PC-9 (cell line): ENCODE measurements at places on chromosomes 16 and 17.

- DNase-seq = no peak
These were observed 744 bp downstream of the JPH3 start for GRCh38 chr16:87602821-87603683.

DNA sequence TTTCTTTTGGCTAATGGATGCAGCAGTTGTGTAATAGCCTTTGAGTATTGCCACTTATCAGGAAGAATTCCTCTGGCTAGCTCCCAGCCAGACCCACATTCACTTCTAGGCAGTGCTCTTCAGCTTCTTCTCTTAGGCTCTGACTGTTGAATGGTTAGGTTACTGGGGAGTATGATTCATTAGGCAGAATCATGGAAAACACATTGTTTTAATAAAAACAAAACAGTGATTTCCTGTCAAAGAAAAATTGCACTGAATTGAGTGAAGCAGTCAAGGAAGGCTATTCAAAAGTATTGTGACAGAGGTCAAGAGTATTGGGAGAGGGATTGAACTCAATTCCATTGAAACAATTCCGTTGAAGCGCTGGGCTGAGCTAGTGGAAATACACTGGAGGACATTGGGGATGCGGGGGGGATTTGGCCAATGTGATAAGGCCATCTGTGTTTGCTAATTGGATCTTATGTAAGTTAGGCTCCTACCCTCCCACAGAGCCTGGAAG lies 68.0 kb downstream of the CNTNAP4 start:
- DNase-seq = no peak

- DNase-seq = peak; percentile 90
These were observed at the start of gene NME2 for GRCh38 chr17:51166198-51166986. Gene NME2 (plus strand): TSS chr17:51166411. CDS start chr17:51166831, 420 bp downstream.

- no peak for DNase-seq
These were observed 34.5 kb upstream of the TEX2 start for GRCh38 chr17:64297467-64298088.

- no peak for DNase-seq
These were observed 723.4 kb downstream of the MAF start for GRCh38 chr16:78877114-78877655.

DNA sequence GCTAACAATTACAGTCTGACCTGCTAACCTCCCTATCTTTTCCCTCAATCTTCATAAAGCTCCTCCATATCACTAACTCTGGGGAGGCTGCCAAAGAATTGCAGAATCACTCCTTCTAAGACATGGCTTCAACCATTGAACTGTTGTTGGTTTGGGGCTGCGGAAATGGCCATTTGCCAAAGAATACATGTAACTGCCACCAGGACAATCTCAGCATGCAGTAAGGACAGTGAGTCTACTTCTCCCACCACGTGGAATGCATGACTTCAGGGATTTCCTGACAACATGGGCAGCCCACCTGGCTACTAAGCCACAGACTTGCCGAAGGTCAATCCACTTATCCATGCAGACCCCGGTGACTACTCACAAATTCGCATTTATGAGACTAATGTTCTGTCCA lies 104.3 kb upstream of the NUDT7 start:
- no peak for DNase-seq

- peak; percentile 66 for DNase-seq
These were observed 45.6 kb upstream of the HOXB9 start for GRCh38 chr17:48671697-48672171.

- DNase-seq = peak; percentile 47
These were observed 12.3 kb upstream of the FASN start for GRCh38 chr17:82110298-82110697.

GRCh38 chr17:3744014-3744413 lies 20.3 kb downstream of the HASPIN start:
- peak; percentile 59 for DNase-seq

GRCh38 chr16:81586417-81586816 lies 141.8 kb downstream of the CMIP start:
- peak; percentile 81 for DNase-seq

GRCh38 chr17:59832883-59833379 lies 59.8 kb downstream of the TUBD1 start:
- DNase-seq = peak; percentile 98

DNA sequence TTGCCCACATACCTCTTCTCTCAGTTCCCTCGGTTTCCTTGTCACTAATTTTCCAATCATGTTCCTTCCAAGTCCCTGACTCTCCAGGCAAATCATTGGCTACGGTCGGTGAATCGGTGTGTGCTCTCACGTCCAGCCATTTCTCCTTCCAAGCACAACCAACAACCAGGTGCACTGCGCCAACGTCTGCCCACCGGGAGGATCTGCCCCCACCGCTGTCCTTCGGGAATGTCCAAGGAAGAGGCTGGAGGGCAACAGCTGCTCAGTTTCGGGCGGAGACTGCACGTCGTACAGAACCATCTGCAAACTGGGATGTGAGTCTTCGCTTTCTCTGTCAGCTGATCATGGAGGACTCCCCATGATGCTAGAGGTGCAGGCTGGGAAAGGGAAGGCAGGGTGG lies 8.4 kb upstream of the NXN start:
- no peak for DNase-seq

- no peak for DNase-seq
These were observed 463 bp downstream of the TOP2A start for GRCh38 chr17:40417258-40417608.

DNA sequence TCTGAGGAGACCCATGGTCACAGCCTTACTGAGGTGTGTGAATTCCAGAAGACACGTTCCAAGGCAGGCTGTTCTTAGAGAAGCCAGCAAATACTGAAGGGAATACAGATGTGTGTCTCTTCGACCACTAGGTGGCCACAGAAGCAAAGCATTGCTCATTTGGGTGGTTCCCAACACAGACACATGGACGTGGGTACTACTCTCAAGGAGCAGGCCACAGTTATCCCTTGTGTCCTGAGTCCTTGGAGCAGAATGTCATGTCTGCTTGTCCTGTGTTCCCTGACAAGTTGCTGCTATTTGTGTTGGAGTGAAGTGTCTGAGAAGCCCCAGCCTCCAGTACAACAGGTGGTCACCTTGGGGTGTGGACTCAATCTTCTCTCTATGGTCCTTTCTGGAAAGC lies 30.3 kb downstream of the HMOX2 start:
- peak; percentile 57 for DNase-seq

GRCh38 chr17:4163951-4164350 lies 21.0 kb downstream of the CYB5D2 start:
- no peak for DNase-seq
